Erythroblast (primary cell): ENCODE measurements at places on chromosomes 1 and 21.

- DNase-seq, result no peak
Observed at GRCh38 chr1:147849098-147849895, 53.3 kb upstream of the GJA8 start.

GRCh38 chr21:41894922-41895557 lies 15.9 kb upstream of the PRDM15 start:
- no peak for DNase-seq

DNA sequence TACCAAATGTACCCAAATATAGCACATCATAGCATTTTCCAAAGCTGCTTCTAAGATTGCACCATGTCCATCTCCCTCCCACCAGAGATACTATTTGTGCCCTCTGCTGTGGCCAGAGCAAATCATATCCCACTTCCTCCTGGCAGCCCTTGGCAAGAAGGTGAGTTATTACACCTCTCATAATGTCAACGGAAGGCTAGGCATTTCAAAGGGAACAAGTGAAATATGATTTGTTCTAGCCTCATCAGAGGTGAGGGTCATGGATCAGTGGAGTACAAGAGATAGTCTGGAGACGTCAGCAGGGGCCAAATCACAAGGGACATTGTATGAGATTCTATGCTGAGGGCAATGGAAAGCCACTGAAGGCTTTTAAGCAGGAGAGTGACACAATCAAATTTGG lies 90.2 kb upstream of the BCAR3 start:
- no peak for DNase-seq

- DNase-seq, result no peak
Observed at GRCh38 chr1:224784265-224785039, 145.0 kb upstream of the DNAH14 start.

- DNase-seq, result no peak
Observed at GRCh38 chr1:163863731-163864130, 542.0 kb downstream of the NUF2 start.

GRCh38 chr21:42040411-42041180 lies 30.4 kb upstream of the ZBTB21 start:
- no peak for DNase-seq

DNA sequence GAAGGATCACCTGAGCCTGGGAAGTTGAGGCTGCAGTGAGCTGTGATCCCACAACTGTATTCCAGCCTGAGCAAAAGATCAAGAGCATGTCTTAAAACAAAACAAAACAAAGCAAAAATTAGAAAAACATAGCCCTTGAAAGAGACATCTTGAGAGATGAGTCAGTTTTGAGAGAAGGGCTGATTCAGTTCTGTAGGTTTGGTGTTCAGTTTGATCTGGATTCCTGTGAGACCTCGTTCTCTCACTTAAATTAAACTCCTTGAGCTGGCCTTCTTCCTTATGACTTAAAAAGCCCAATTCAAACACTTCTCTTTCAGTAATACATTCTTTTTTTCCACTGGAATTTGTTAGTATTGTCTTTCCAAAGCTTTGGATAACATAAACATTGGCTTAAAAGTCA lies 164.2 kb downstream of the NRIP1 start:
- no peak for DNase-seq

DNA sequence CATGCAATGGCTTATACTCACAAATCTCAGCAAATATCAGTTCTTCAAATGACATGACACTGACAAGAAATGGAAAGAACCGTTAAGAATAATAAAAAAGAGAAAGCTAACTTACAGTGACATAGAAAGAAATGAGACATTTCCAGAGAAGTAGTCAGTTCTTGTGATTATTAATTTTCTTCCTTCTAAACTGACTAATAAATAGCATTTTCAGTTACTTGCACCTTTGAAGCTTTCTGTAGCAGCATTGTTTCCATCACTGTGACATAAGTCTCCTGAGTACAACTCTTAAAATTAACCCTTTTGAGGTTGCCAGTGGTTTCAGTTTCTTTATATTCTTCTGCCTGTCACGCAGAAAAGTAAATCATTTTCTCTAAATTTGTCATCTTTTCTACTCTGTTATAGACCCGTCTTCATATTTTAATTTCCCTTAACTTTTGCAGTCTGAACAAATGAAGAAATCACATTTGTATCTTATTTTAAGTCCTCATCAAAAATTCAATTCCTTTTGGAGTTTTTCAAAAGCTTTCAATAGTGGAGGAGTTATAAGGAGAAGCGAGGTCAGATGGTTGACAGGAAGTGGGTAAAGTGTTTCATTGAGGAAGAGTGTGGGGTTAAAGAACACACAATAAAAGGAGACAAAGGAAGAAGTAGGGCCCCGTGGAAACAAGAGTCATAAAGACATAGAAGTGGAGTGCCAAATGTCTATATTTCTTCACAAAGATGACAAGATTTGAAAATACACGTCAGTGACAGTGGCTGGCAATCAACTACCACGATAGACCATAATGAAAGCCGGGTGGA lies 57.9 kb upstream of the S1PR1 start:
- no peak for DNase-seq

GRCh38 chr1:15275921-15276683 lies 29.1 kb downstream of the FHAD1 start:
- no peak for DNase-seq

GRCh38 chr1:37752583-37753471 lies 12.1 kb downstream of the EPHA10 start:
- peak; percentile 6 for DNase-seq

DNA sequence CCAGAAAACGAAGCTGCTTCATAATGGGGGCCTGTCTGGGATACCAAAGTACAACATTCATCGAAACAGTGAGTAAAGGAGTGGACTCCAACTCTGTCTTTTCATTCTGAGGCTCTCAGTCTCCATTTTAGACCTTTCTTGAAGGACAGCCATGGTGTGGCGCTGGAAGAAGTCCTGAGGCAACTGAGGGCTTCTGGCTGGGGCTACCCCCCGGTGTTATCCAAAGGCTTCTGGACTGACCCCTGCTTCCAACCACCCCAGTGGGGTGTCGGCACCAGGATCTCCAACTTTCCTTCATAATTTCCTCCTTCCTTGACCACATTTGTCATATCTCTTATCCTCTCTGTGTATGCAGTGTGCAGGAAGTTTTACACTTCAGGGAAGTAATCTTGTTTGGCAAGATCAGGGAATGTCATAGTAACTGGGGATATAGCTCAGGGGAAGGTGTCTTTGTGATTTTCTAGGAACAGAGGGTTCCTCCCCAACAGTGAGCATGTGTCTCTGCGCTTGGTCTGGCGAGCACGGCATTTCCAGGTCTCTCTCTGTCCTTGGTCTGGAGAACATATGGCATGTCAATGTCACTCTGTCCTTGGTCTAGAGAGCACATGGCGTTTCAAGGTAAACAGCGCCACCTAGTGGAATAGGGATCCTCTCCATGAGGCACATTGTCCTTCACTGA lies 19.4 kb upstream of the BSDC1 start:
- peak; percentile 91 for DNase-seq

DNA sequence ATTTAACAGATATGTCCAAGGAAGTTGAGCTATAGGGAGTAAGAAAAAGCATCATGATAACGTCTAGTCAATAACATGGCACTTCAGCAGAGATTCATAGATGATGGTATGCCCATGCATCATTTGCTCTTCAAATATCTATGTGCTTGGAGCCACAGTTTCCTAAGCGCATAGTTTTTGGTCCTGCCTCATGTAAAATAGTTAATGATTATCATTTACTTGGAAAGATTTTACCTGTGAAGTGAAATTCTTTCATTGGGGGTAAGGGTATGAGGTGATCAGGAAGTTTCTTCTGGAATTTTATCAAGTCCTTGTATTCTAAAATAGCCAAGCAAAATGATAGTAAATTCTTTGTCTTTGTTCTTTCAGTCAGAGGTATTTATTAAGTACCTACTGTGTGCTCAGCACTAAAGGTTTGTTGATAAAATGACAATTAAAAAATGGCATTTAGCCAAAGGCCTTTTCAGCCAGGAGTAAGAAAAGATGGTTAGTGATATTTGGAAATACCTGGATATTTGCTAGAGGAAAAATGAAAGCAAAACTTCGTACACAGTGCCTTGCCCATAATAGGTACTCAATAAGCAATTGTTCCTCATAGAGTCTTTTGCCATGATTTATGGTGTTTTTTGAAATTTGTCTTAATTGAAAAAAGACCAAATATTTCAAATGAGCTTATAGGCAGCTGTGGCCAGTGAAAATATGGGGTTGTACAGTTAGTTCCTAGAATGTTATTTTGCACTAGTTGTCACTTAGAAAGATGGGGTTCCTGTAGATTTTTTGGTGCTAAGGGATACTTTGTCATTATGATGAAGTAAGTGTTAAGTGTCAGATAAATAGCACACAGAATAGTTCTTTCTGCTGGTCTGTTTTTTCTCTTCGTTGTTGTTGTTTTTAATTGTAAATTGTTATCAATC lies 13.1 kb downstream of the PDIK1L start:
- DNase-seq, result peak; percentile 72

DNA sequence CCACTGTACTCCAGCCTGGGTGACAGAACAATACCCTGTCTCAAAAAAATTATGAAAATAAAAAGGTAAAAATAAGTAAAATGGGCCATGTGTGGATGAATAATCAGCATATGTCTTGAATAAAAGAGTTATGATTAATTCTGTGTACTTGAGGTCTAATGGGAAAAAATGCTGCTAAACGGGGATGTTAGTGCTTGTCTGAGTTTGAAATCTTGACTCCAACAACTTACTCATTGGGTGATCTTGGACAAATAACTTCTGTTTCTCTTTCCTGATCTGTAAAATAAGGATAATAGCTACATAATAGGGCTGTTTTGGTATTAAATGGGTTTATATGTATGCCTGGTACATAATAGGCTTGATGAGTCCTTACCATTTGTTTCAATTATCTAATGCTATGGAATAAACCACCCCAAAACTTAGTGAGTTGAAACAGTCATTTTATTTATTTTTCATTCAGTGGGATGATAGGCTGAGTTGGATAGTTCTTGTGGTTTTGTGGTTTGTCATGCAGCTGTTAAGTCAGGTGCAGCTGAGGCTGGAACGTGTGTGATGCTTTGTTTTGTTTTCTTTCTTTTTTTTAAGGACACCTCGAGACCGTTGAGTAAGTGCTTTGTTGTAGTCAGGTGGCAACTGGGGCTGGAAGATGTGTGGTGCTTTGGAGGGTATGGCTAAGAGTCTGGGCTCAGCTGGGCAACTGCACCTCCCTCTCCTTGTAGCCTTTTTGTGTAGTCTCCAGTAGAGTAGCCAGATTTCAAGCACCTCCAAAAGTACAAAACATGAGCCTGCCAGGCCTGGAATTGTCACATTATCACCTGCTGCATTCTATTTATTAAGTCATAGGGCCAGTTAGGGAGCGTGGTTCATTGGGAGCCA lies 4.9 kb downstream of the MDM4 start:
- DNase-seq, result peak; percentile 53

GRCh38 chr1:172885411-172885810 lies 165.3 kb downstream of the TNFSF18 start:
- no peak for DNase-seq

GRCh38 chr1:10591010-10591409 lies 116.3 kb downstream of the PEX14 start:
- no peak for DNase-seq

- no peak for DNase-seq
Observed at GRCh38 chr1:207486198-207486597, 9.8 kb upstream of the CR1 start.

DNA sequence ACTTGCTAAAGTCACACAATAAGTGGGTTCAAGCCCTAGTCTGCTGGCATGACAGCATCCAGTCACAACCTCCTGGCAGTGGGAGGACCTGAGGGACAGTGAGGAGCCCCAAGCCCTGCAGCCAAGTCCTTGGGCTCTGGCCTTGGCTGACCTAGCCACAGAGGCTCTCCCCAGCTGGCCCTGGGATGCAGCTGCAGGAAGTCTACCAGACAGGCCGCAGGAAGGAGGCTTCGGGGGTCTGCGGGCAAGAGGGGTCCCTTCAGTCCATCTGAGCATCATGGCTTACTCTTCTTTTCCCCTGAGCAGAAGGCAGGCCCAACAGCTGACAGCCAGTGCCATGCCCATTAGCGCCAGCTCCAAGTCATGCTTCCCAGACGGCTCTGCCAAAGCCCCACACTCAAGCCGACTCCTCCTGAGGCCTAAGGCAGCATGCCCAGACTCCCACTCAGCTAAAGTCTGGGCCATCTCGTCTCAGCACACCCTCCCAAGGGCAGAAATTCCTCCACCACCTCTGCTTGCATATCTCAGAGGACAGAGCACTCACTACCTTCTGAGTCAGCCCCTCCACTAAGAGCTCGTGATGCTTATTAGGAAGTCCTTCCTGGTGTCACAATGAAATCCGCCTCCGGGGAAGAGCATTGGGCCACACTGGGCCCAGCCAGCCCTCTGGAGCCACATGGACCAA lies 20.1 kb downstream of the SLC1A7 start:
- no peak for DNase-seq

- no peak for DNase-seq
Observed at GRCh38 chr1:26014179-26014578, 7.4 kb upstream of the EXTL1 start.

DNA sequence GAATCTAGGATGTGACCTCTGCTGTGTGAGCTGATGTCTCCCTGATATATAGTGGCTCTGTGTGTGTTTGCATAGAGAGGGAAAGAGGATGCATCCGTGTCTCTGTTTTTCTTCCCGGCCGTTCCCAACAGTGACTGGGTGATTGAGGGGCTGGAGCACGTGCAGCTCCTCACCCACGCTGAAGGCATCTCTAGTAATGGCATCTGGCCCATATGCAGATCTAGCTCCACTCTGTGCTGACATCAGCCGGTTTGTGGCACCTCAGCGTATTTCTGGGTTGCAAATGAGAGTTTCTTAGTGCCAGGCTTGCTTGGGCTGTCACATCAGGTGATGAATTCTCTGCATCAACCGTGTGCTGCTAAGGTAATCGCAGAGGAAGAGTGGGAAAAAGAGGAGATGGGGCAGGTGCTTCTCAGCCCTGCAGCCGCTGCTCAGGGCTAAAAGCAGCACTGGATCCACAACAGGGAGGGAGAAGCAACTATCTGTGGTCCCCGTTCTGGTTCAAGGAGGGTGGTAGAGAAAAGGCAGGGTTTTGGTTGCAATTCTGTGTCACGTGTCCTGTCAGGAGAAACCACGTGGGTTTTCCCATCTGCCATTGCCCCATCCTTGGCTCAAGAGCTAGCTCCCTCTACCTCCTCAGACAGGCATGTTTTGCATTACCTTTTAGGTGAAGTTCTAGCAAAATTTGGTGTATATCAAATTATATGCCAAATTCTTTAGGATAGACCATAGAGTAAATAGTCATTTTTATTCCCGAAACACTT lies 282.9 kb downstream of the PBX1 start:
- DNase-seq, result no peak

GRCh38 chr1:91124989-91125417 lies 103.2 kb upstream of the ZNF644 start:
- no peak for DNase-seq

DNA sequence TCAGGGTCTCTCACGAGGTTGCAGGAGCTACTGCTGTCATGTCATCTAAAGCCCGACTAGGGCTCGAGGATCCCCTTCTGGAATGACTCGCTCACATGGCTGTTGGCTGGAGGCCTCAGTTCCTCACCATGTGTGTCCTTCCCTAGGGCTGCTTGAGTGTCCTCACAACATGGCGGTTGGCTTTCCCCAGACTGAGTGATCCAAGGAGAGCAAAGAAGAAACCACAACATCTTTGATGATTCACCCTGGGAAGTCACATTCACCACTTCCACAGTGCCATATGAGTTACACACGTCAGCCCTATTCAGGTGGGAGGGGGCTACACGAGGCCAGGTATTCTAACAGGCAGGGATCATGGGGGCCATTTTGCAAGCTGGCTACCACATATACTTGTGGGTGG lies 64.9 kb downstream of the FHAD1 start:
- DNase-seq, result no peak
